ENCODE measurements at places on chromosomes 6 and 20.

DNA sequence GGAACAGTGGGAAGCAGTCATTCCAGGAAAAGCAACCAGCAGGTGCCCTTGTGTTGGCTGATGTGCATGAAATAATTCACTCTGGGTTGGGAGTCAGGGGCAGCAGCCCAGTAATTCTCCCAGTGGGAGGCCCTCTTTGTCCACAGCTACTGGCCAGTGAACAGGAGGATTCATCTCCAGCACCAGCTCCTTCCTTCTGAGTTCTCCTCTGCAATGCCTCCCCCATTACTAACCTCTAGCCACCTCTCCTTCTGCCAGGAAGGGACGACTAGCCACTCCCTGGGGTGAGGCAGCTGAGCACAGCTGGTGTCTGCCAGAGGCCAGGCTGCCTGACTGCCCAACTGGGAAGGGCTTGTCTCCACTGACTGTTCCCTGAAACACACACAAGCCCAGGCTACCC is 12.5 kb upstream of the R3HDML start:
- no peak for DNase-seq

DNA sequence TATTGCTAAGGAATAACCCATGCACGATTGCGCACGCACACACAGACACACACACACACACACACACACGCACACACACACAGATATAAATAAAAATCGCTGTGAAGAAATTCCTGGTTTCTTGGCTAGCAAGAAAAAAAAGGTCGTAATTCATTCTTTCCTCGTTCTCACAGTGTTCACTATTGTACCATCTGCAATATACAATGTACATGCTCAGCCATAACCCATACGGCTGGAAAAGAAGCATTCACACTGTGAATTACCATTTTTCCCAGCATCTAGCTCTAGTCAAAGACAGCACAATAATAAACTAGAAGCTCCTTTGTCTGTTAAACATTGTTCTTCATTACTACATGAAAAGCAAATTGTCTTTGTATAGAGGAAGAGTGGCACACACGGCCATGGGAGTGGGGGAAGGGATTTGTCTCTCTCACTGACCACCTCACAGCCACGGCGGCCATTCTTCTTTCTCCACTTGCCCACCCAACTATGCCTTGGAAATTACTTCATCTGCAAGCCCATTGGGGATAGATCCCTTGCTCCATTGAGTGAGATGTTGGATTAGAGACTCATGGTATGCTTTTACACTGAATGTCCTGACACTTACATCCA is 115.3 kb upstream of the ID4 start:
- DNase-seq, result no peak

- no peak for DNase-seq
These were observed 17.6 kb upstream of the IFNGR1 start for GRCh38 chr6:137236581-137237355.

DNA sequence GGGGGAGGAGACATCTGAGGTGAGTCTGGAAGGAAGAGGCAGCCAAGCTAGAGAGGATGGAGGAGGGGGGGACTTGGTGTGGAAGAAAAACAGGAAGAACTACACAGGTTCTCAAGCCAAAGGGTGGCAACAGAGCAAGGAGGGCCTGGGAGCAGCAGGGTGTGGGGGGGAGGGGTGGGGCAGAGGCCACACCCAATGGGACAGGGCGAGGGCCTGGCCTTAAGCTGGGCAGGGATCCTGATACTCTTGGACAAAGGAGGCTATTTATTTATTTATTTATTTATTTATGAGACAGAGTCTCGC is 359.0 kb downstream of the ZFAND3 start:
- no peak for DNase-seq

DNA sequence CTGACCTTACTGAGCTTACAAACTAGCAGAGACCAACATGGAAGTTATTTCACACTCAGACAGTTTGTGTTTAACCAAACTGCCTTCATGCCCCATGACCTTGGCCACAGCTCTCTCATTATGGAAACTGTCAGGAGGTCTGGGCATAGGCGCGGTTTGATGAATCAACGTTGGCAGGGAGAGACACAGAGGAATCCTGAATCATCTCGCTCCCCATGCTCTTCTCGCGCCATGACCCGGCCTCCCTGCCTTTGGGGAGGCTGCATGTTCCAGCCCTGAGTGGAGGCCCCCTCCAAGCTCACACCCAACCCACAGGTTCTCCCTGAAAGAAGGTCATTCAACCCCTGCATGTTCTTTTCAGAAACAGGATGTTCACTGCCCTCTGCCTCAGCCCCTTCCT is 15.9 kb upstream of the GDAP1L1 start:
- DNase-seq, result no peak

DNA sequence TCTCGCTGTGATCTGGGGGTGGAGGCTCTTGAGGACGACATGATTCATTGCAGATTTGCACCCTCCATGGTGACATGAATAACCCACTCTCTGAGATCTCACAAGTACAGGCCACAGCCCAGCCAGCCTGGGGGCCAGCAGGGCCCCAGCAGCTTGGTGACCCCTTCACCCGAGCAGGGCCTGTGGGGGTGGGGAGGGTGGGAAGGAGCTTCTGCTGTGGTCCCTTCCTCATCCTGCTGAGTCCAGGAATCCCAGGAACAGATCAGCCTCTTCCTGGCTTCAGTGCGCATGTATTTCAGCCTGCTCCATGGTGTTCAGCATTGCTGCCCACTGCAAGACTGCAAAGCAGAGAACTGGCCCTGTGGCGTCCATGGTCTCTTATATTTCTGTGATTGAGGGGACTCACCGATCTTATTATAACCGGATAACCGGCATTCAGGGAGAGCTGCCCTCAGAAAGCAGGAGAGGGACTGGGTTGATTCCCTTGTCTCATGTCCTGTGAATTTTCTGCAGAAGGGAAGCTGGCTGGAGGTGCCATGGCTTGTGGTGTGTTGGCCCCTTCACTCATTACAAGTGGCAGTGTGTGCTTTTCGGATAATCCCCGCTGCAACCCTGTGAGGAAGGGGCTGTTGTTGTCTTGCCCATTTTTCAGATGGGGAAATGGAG is 118.8 kb upstream of the FRMD1 start:
- no peak for DNase-seq

- no peak for DNase-seq
These were observed 197.9 kb downstream of the LRFN2 start for GRCh38 chr6:40389254-40389653.

- no peak for DNase-seq
These were observed 116.7 kb upstream of the SLC24A3 start for GRCh38 chr20:19095762-19096161.

DNA sequence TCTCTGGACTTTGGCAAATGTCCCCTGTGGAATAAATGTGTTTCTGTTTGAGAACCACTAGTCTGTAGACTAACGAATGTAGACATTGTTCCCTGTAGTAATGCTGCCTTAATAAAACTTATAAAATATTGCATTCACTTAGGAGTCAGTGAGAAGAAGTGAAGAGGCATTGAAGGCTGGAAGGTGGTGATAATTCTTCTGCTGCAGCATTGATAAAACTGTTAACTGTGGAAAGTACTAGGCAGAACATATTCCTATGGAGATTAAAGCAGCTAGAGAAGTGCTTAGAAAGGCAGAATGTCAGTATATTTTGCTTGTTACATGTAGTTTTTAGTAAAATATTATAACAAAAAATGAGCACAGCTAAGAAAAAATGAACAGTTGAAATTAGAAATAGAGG is 4.8 kb downstream of the PGK2 start:
- DNase-seq, result no peak

DNA sequence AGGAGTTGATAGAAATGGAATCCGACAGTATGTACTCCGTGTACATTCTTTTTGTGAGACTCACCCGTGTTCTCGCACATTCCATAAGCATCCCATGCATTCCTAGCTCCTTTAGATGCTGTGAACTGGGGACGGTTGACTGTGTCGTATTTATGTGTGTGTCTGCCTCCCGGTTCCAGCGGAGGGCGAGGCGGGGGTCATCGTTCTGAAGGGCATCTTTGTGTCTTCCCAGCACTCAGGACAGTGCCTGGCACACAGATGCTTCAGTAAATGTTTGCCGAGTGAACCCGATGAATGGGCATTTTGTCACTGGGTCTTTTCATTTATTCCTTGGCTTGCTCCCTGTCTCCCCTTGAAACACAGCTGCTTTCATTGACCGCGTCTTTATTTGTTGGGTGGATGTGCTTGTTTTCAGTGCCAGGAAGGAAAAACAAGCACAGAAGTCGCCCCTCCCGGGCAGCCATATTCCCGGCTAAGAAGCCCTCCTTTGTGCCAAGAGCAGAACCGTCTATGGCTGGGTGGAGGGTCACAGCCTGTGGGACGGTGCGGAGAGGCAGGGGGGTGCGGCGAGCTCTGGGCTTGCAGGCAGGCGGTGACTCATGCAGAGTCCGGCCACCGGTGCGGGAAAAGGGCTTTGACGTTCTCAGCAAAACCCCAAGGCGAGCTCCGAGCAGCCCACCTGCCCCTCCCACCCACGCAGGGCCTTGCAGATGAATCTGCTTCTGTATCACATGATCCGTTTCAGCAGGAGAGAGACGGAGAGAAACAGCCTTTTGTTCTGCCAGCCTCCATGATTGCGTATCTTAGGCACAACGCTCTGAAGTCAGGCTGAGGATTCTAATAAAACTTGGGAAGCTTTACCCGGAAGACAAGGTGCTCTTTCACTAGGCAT is 11.2 kb upstream of the PSMG4 start:
- no peak for DNase-seq

GRCh38 chr20:32091888-32092346 is 17.6 kb upstream of the TM9SF4 start:
- DNase-seq, result peak; percentile 43

DNA sequence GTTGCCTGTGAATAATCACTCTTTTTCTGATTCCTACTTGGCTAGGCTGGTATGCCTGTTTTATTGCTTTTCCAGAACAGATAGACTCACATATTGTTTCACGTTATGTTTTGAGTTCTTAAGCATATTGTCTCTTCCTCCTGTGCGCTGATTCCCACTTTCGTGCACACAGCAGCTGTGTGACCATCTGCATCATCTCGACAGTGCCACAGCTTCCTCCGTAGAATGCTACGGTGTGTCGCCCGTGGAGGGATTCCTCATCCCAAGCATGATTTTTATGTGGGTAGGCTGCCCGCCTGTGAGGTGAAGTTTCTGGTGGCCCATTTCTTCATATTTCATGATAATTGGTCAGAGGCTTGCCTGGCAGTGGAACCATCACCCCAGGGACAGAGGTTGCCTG is 31.8 kb downstream of the PLCB4 start:
- DNase-seq, result no peak

DNA sequence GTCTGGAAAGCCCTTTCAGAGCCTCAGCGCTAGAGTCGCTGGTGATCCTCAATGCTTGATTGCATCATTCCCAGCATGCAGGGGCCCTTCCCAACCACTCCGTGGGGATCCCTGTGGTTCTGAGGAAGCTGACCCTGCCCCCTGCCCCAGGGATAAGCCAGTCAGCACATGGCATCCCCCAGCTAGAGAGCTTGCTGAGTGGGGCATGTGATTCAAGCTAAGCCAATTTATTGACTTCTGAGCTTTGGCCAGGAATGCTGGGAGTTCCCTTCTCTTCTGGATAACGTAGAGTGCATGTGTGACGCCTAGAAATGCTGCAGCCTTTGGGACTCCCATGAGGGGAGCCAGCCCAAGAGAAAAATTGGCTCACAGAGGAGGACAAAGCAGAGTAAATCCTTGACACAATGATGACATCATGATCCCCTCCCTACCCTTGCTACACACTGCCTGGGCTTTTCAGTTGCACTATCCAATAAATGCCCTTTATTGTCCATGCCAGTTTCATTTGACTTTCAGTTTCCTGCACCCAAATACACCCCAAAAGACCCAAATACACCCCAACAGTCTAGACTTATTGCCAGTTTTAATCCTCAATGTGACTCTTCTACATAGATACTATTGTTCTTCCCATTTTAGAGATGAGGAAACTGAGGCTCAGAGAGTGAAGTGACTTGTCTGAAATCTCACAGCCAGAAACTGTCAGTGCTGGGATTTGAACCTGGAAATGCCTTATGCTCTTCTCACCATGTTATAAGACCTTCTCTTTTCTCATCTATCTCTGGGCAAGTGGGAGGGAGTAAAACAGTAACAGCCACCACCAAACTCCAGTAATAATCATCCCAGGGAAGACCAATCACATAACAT is 34.3 kb downstream of the KCNB1 start:
- no peak for DNase-seq

GRCh38 chr20:38007526-38007925 is 25.7 kb downstream of the TTI1 start:
- DNase-seq, result no peak

DNA sequence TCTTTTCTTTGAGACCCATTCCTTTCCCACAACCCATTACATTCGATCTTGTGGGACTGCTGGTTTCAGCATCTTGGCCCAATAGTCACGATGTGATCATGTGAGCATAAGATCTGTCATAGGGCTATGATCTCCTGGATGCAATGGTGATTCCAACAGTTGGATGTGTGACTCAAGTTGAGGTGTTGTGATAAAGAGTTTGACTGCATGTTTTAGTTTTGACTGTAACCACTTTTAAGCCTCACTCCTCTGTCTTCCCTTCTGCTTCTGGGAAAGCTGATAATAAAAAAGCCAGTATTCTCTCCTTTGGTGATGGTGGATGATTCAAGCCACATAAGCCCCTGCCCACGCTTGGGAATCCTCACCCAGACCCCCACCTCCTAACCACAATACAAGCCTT is 117.0 kb upstream of the ASCC3 start:
- no peak for DNase-seq

DNA sequence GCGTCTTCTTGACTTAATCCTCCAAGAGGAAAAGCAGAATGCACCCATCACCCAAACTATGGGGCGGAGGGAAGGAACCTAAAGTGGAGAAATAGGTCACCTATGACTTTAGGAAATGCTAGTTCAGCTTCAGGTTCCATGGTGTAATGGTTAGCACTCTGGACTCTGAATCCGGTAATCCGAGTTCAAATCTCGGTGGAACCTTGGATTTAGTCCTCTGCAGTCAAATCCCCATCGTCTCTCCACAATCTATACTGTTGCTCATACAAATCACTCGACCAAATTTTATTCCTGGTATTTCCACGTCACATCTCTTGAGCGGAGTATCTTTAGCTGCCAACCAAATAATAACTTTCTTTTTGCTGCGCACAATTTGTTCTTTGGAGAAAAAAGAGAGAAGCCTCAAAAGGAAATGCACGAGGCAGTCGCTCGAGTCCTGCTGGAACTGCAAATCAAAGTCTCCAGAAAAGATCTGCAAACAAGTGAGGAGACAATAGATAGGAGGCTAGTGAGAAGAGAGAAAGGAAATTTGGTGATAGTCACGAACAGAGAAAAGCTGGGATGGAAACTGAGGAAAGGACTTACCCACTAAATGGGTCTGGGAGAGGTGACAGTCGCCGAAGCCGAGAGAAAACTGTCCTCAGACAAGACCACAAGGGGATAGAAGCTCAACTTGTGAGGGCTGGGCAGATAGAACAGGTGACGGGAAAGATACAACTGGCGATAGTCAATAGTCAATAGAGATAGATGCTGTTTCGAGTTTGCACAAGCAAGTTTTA is 16.6 kb downstream of the POM121L2 start:
- DNase-seq, result no peak

- DNase-seq, result no peak
These were observed 21.7 kb downstream of the B4GALT5 start for GRCh38 chr20:49691818-49692568.

- DNase-seq, result no peak
These were observed 63.1 kb downstream of the ANKRD6 start for GRCh38 chr6:89495961-89496535.

- no peak for DNase-seq
These were observed 132.9 kb downstream of the ZDHHC14 start for GRCh38 chr6:157513619-157514485.
